ENCODE measurements at places on chromosomes 5 and 9.

- no peak for DNase-seq
Observed at GRCh38 chr9:136670576-136671253, 8.0 kb downstream of the EGFL7 start.

DNA sequence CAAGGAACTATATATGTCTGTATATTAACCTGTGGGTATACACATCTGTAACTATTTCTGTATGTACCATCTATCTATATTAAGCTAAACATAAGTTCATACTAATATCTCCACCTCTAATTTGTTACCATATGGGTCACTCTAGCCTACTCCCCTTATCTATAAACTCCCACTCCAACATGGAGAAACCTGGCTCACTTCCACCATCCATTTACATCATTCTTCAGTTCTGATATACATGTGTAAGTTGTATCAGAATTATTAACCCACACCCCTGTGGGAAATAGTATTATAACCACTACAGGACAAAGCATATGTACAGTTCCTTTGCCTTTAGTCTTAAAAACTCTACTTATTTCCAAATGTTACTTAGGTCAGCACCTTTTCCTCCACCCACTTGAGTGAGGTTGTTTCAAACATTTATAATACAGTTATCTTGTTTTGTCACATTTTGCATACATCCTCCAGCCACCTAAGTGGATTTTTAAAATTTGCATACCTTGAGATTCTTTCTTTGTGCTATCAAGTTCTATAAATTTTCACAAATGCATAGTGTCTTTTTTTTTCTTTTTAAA is 10.6 kb downstream of the NDFIP1 start:
- DNase-seq = no peak

DNA sequence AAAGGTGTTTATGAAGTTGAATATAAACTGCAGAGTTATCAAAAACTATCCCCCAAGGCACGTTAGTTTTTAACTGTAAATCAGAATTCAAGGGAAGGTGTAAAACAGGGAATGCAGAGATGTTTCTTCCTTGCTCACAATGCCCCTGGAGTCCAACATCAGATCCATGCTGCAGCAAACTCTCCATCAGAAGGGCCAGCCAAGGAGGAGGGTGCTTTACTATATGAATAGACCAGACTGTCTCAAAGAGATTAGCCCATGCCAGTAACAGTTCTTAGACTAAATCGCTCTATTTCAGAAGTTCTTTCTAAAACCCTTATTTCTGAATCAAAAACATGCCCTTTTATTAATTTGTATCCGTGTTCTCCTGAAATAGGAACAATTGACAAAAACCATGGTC is 362.8 kb upstream of the RPS23 start:
- no peak for DNase-seq

DNA sequence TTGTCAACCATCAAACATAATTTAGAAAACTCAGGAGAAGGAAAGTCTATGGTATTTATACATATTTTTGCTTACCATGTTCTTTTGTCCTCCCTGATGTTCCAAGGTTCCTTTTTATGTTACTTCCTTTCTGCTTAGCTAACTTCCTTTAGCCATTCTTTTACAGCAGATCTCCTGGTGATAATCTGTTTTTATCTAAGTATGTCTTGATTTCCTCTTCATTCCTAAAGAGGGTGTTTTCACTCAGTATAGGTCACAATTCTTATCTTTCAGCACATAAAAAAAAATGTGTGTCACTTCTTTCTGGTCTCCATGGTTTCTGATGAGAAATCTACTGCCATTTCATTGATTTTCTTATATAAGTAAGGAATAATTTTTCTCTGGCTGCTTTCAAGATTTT is 384.4 kb upstream of the PDE4D start:
- DNase-seq = no peak

DNA sequence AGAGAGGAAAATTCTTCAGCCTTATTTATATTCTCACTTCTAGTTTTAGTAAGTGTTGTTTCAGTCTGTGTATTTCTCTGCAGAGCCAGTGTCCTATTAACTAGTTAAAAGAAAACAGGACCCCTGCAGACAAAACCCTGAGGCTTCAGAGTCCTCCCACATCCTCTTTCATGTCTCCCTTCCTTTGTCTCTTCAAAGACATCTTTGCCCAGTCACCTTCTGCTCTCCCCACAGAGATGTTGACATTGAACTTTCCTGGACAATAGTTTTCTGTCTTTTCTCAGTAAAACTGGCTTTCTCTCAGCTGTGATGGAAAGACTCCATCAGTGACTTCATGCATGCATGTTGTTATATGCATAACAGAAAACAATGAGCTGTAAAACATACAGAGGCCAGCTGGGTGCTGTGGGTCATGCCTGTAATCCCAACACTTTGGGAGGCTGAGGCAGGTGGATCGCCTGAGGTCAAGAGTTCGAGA is 20.2 kb downstream of the GRAMD2B start:
- no peak for DNase-seq

- no peak for DNase-seq
Observed at GRCh38 chr9:76716085-76716672, 48.1 kb upstream of the PCA3 start.

DNA sequence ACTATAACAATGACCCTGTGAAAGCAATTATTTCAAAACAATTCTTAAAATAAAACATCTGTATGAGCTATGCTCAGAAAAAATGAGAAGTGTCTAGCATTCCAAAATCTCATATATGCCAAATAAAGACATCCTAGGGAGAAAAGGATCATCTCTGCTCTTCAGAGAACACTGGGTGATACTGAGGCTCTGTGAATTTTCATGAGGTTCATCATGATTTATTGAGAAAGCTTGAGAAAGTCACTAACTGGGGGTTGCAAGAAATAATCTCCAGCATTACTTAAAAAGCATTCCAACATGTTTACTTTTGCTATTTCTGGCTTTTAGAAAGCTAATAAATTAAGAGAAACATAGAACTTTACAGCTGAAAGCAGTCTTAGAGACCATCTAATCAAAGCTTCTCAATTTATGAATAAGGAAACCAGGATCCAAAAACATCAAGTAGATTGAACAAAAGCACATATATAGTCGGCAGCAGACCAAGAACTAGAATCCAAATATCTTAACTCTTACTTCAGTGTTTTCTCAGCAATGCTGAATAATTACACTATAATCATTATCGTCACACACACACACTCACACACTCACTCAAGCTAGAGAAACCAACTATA is 372.8 kb downstream of the NR2F1-AS1 start:
- DNase-seq = no peak

DNA sequence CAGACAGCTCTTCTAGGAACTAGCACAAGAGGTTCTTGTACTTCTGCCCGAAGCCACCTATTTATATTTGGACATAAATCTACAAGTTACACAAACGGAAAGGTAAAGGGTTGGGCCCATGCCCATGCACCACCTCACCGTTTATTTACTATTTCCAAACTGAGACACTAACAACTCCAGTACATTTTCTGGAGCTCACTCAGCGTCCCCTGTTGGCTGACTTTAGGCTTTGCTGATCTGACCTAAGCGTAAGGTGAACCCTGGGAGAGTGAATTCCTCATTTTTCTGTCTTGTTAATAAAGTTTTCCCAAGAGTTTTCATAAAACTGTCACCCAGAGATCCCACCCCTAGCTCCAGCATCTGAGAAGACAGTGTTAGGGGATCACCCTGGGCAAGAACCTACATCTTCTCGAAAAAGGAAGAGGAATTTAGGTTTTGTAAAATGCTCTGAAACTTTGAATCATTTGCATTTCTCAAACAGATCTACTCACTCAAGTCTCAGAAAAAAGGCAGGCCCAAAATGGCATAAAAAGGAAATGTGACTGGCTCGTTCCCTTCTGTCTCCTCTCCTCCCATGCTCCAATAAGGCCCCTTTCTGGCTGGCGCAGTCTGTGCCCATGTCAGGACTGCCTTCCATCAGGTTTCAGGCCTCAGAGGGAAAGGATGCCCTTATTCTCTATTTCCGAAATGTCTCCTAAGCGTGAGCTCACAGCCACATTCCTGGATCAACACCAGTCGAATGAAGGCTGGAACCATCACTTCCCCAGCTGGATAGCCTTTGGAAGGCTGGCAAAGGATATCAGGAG is 201.3 kb downstream of the FANCC start:
- no peak for DNase-seq

DNA sequence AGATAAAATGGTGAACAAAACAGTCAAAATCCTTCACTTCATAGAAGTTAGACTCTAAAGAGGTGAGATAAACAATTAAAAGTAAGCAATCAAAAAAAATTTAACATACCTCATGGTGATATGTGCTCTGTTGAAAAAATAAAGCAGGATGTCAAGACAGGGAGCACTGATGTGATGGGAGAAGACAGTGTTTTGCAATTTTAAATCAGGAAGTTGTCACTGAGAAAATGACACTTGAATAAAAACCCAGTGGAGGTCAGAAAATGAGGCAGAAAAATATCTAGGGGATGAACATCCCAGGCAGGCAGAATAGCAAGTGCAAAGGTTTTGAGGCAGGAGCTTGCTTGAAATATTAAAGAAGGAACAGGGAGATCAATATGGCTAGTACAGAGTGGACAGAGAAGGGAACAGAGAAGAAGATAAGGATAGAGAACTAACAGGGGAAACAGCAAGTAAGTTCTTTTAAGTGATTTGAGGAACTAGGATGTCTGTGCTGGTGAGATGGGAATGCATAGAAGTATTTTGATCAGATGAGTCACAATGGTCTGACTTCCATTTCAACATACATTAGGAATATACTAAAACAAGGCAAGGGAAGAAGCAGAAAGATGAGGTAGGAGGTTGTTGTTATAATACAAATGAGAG is 130.4 kb downstream of the CHSY3 start:
- DNase-seq = no peak

- no peak for DNase-seq
Observed at GRCh38 chr9:116939614-116940013, 252.5 kb downstream of the TRIM32 start.

DNA sequence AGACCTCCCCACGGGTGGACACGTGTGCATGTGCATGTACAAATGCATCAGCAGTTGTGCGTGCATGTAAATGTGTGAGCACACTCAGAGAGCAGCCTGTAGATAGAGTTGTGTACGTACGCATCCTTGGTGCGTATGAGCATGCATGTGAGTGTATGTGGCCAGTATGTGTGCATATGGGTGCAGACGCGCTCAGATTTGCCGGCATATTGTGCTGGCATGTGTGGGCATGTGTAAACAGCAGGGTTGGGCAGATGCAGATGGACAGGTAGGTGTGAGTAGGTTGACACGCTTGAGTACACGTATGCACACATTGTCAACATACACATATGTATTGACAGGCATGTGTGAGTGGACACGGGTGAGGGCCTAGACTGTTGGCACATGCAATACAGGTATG is 56.5 kb downstream of the LMX1B start:
- no peak for DNase-seq
